Kidney glomerular epithelial cell (primary cell): ENCODE measurements at places on chromosomes 12 and 14.

GRCh38 chr14:24504425-24504950 lies 3.6 kb downstream of the CMA1 start:
- DNase-seq, result no peak

DNA sequence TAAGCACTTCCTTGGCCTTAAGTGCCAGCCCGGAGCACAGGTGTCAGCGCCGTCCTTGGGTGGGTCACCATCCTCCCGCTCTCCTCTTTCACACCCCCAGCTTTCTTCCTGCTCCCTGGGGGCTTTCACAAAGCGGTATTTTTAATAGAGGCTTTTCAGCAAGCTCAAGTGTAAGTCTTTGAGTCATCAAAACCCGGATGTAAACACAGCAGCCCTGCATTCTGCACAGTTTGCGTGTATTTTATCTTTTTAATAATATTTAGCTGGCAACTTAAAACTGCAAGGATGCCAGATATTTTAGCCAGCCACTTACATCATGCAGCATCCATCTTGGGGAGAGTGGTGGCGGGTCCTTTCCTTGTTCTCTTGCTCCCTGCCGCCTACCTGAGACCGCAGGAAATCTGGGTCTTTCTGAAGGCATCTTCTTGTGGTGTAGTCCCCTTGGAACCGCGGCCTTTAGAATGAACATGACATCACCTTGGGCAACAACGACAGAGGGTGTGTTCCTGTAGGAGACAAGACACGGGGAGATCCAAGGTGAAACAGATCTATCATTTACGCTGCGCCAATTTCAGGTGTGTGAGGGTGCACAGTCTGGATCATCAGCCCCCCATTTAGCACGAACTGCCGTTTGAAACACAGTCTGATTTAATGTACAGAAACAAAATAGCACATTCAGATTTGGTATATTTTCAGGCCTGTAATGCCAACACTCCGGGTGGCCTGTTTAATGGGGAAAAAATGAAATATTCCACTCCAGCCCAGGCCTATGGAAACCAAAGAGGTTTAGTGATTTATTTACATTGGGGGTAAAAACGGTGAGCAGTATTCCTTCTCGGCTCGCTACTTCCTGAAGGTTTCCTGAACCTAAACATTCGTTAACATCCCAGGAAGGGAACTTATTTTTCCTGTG lies 12.5 kb upstream of the IRF2BPL start:
- DNase-seq, result peak; percentile 66

DNA sequence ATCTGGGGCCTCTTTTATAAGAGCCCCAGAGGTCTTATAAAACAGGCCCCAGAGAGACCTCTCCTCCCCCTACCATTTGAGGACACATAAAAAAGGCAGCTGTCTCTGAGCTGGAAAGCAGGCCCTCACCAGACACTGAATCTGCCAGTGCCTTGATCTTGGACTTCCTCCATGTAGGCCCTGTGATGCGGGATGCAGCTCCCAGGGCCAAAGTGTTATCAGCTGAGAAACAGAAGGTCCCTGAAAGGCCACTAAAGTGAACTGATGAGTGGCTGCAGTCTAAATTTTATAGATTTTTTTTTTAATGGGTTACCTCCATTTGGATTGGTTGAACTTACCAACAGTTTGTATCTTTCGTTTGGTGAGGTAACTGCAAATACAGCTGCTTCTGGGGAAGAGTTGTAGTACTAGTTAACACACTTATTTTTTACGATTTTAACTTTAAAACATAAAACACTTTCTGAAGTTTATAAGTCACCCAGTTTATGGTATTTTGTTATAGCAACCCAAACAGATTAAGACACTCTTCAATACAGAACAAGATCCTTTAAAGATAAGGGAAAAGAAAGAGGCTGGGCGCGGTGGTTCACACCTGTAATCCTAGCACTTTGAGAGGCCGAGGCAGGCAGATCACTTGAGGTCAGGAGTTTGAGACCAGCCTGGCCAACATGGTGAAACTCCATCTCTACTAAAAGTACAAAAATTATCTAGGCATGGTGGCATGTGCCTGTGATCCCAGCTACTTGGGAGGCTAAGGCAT lies 5.6 kb upstream of the GUCY2C start:
- DNase-seq, result no peak

- no peak for DNase-seq
Measured at GRCh38 chr14:91227183-91227628, 17.3 kb downstream of the GPR68 start.

- DNase-seq, result no peak
Measured at GRCh38 chr12:79939728-79940310, 4.9 kb upstream of the PPP1R12A start.

DNA sequence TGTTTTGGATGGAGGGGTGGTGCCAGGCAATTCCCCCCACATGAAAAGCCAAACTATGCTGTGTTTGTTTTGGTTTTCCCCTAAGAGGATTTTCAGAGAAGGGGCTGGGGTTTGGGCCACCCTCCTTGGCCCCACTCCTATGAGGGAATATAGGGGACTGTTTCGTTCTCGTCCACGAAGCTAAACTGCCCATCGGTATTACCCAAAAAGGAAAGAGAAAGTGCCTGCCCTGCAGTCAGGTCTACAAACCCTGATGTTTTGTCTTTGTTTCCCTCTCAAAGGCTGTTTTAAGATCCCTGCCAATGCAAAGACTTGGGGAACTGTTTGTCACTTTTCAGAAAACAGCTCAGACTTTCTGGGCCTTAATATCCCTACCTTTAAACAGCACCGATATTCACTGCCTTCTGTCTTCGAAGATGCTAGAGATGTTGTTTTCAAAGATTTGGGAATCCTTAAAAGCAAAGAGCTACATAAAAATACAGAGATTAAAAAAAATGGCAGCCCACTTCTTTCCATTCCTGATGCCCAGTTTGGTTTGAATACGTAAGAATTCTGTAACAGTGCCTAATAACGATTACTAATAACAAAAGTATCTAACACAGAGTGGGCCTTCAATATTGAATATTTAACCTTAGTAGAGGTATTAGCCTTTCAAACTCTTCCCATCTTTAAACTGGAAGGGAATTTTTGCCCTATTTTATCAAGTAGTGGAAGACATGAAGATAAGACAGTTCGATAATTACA lies 518.4 kb downstream of the MED13L start:
- DNase-seq, result no peak

DNA sequence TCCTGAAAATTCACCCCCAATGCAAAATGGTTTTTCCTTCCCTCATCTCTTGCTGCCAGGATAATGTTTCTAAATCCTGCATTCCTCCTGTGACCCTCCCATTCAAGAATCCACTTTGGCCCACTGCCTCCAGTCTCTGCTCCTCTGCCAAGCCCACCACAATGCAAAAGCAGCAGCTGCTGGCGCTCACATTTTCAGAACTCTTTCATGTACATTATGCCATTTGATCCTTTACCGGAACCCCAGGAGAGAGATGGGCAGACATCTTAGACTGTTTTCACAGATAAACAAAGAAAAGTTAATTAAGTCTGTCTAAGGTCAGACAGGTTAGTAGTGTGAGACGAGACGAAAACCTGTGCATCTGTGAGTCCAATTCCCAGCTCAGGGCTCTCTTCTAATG lies 12.9 kb downstream of the LRIG3 start:
- DNase-seq, result no peak

DNA sequence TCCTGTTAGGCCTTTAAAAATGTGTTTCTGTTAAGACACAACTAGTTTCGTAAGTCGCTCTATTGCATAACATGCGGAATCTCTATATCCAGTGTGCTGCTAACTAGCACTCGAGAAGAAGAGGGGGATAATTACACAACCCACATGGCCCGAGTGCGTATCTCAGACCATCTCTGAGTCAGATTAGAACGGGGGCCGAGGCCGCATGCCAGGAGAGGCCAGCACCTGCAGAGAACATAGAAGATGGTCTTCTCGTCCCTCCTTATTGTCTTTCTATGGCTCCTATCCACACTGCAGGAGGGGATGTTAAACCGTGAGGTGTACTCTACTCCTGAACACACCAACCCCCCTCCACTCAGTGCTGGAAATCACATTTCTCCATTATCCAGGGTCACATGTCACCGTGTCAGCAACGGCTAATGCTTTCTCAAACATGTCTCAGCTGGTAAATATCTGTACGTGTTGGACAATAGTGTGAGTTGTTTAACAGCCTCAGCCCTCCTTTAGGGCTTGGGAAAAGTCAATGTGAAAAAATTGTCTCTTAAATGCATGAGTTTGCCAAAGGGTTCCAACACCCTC lies 56.3 kb downstream of the CCDC88C start:
- no peak for DNase-seq

DNA sequence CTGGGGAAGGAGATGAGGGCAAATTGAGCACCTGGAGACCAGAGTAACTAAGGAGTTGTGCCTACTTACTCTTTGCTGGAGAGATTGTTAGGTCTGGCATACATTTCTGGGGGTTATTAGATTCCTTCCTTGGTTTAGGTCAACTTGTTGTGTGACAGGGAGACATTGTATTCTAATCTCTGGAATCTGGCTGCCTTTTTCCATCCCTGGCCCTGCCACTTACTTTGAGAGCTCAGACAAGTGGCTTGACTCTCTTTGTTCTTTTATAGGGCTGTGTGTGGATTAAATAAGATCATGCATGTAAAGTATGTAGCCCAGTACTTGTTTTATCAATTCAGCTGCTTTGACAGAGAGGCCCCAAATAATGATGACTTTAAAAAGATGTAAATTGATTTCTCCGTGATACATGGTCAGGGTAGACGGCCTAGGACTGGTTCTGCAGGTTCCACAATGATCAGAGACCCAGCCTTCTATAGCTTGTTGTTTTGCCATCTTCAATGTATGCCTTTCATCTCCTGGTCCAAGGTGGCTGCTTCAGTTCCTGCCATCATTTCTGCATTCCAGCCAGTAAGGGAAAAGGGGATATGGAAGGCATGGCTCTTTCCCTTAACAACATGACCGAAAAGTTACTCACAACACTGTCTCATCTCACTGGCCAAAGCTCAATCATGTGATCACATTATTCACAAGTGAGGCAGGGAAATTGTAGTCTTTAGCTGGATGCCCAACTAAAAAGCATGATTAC lies 72.6 kb downstream of the CHST11 start:
- no peak for DNase-seq

DNA sequence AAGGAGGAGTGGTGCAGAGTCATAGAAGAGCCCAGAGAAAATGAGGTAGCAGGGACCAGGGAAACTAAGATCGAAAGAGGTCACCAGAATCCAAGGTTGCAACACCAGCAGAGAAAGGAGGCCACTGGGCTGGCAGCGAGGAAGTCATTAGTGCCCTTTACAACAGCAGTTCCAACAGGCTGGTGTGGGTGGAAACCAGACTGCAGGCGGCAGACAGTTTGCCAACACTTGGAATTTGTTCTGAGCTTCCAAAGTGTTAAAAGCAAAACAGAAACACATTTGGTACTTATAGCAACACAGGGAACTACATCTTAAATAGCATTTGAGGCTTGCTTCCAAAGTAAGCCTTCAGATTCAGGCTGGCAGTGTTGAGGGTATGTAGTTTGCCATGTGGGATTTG lies 95.2 kb upstream of the PWP1 start:
- no peak for DNase-seq

DNA sequence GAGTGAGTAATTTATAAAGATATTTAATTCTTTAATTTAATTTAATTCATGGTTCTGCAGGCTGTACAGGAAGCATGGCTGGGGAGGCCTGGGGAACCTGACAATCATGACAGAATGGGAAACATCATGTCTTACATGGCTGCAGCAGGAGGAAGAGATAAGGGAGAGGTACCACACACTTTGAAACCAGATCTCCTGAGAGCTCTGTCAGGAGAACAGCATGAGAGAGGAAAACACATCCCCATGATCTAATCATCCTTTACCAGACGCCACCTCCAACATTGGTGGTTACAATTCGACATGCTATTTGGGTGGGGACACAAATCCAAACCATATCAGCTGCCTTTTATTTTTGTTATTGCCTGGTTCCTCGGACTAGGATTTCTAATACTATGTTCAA lies 928.6 kb downstream of the TMEM121 start:
- no peak for DNase-seq

- no peak for DNase-seq
Measured at GRCh38 chr14:33508126-33509062, 442.5 kb downstream of the EGLN3 start.

DNA sequence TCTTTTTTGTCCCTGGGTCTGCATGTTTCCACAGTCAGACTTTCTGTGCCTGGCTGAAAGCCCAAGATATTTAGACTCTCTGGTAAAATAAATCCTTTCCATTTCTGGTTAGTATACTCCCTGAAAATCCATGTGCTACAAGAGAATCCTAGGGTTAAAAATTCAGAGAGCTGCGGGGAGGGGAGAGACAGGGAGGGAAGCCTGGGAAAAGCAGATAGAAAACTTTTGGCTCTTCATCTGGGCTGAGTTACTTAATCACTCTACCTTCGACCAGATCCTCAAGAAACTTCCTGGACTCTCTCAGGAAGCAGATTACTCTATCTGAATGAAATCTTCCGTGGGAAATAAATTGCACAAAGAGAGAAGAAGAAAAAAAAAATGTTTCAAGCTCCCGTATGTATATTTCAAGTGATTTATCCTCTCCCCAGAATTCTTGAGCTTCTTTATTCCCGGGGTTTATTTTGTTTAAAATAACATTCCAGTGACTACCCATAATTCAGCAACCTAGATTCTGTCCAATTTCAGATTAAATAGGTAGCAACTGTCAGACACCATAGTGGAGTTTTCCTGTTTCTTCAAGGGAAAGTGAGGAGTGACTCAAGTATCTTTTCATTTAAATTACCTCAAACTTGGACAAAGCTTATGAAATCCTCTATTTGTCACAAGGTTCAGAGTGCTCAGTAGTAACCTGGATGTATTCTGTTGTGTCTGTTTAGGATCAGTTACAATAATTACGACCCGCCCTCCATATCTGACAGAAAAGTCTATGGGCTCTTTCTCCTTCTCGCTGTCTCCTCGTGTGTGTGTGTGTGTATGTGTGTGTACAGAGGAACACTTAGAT lies 163.7 kb downstream of the MYRFL start:
- no peak for DNase-seq

DNA sequence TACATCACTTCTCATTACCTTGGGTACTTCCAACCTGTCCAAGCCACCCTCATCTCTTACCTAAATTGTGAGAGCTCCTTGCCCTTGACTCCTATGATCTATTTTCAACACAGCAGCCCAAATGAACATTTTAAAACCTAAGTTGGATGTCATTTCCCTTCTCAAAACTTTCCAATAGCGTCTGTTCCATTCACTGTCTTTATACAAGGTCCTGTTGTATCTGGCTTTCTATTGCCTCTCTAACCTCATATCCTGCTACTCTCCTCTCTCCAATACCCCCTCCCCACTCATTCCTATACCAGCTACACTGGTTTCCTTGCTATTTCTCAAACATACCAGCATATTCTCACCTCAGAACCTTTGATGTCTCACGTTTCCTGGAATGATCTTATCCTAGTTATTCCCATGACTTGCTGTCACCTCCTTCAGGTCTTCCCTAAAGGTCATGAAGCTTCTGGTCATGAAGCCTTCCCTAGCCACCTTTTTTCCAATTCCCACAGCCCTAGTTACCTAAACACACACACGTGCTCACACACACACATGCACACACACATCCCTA lies 4.1 kb upstream of the KANSL2 start:
- DNase-seq, result no peak
